ENCODE measurements at places on chromosomes 12 and 14.

- no peak overlapping the region for H3K27ac ChIP-seq
- no peaks in the 10 kb centered on the region for H3K27me3 ChIP-seq
- DNase-seq = no peak
- no peaks in the 10 kb centered on the region for H3K4me1 ChIP-seq
Observed at GRCh38 chr14:105844810-105845724, 318.7 kb downstream of the TMEM121 start.

DNA sequence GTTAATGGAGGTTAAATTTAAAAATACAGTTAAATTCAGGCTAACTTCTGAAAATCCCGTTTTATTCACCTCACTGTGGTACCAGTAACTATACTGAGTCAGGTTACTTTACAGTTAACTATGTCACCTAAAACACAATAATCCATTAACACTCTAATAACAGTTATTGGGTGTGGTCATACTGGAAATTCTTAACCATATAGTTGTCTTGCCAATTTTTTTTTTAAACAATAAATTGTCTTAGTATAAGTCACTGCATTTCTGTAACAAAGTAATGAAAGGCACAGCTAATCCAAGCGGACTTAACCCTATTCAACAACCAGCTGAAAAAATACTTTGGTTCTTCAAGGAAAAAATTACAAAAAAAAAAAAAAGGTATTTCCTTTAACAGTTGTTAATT, 16.2 kb upstream of the PHLDA1 start:
- no peak for DNase-seq
- peaks cover 3% of the 10 kb centered on the region for H3K36me3 ChIP-seq
- H3K4me3 ChIP-seq = no peak overlapping the region
- H3K4me1 ChIP-seq = peaks cover 3% of the 10 kb centered on the region
- no peaks in the 10 kb centered on the region for H3K27me3 ChIP-seq

GRCh38 chr14:88975043-88975830, 150.8 kb downstream of the TTC8 start:
- no peak for DNase-seq
- no peaks in the 10 kb centered on the region for H3K4me1 ChIP-seq
- no peaks in the 10 kb centered on the region for H3K36me3 ChIP-seq
- H3K27ac ChIP-seq = no peak overlapping the region
- no peak overlapping the region for H3K4me3 ChIP-seq
- H3K27me3 ChIP-seq = peaks cover 33% of the 10 kb centered on the region

GRCh38 chr12:52336641-52337040, 15.4 kb upstream of the KRT83 start:
- H3K27me3 ChIP-seq = no peaks in the 10 kb centered on the region
- no peak overlapping the region for H3K27ac ChIP-seq
- peaks cover 8% of the 10 kb centered on the region for H3K4me1 ChIP-seq
- DNase-seq = no peak
- H3K4me3 ChIP-seq = no peak overlapping the region
- H3K36me3 ChIP-seq = no peaks in the 10 kb centered on the region

DNA sequence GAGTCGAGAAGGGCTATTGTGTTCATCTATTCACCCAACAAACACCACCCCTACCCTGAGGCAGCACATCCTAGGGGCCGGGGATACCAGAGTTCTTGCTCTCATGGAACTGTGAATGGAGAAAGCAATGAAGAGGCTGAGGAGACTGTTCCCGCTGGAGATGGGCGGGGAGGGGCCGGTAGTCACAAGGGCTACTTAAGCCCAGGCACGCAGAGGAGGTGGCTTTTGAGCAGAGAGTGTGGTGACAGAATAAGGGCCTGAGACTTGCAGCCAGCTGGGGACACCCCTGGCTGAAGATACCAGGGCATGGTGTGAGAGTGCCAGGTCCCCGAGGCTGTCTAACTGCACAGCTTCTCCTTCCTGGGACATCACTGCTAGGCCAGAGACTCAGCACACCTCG, 114.1 kb upstream of the EVL start:
- H3K27me3 ChIP-seq = no peaks in the 10 kb centered on the region
- peaks cover 20% of the 10 kb centered on the region for H3K4me1 ChIP-seq
- H3K27ac ChIP-seq = no peak overlapping the region
- H3K4me3 ChIP-seq = no peak overlapping the region
- no peak for DNase-seq

- DNase-seq = no peak
- H3K36me3 ChIP-seq = no peaks in the 10 kb centered on the region
Observed at GRCh38 chr14:51368721-51369163, 128.7 kb downstream of the TMX1 start.

DNA sequence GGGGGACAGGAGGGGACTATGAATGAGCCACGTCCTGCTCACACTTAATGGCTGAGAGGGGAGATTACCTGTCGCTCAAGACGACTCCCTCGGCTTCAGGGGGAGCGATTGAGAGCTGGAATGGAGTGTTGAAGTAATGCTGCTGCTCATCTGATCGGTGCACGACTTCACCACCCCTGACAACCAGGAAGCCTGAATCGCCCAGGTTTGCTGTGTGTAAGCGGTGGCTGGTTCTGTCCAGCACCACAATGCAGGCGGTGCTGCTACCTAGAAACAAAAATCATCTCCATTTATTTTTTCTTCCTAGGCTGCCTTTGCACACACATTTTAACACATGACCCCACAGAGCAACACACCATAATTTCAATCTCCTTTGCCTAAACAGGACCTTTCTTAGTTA, 37.3 kb downstream of the PPTC7 start:
- peak overlapping the region; percentile 76 for H3K27ac ChIP-seq
- no peak for DNase-seq
- peaks cover 36% of the 10 kb centered on the region for H3K36me3 ChIP-seq
- peaks cover 44% of the 10 kb centered on the region for H3K4me1 ChIP-seq

GRCh38 chr12:9925705-9926393, 6.3 kb downstream of the CLEC2A start:
- H3K36me3 ChIP-seq = no peaks in the 10 kb centered on the region
- no peak overlapping the region for H3K27ac ChIP-seq
- DNase-seq = no peak
- peak overlapping the region; percentile 54 for H3K4me3 ChIP-seq
- H3K27me3 ChIP-seq = no peaks in the 10 kb centered on the region
- no peaks in the 10 kb centered on the region for H3K4me1 ChIP-seq

DNA sequence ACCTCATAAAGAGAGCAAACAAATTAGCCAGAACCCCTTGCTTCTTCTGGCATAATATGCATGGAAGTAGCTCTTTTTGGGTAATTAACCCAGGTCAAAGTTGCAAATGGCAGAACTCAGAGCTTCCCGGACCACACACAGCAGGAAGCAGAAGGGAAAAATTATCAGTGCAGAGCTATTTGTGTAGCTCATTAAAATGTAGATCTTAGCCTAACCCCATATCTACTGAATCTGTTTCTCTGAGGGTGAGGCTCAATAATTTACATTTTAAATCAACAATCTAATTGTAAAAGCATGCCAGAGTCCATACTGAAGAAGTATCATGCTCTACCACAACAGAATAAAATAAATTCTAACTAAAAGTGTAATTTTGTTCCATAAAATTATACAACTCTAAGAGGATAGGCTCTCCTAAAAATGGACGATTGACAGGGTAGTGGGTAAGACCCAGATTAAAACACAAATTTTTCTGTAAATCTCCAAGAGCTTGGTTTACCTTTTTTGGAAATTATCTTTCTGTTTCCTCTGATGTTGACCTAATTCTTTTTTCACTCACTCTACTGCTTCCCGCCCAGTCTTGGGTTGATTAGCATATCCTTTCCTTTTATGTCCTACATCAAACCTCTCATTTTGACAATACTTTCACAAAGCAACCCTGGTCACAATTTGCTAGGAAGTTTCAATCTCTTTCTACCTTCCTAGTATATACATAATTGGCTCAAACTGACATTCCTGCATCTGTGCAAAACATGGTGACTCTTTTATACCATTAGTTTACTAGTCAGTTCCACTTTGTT, 213.3 kb upstream of the SLC16A7 start:
- no peak for DNase-seq
- no peak overlapping the region for H3K27ac ChIP-seq
- H3K27me3 ChIP-seq = no peaks in the 10 kb centered on the region

GRCh38 chr14:68807148-68807600, 14.3 kb upstream of the ZFP36L1 start:
- H3K4me3 ChIP-seq = no peak overlapping the region
- no peaks in the 10 kb centered on the region for H3K27me3 ChIP-seq
- DNase-seq = no peak
- H3K4me1 ChIP-seq = peaks cover 24% of the 10 kb centered on the region

GRCh38 chr12:92928421-92928961, 604 bp downstream of the EEA1 start:
- peak overlapping the region; percentile 84 for H3K4me3 ChIP-seq
- no peaks in the 10 kb centered on the region for H3K27me3 ChIP-seq
- no peaks in the 10 kb centered on the region for H3K36me3 ChIP-seq
- no peak for DNase-seq
- H3K27ac ChIP-seq = peak overlapping the region; percentile 100
- H3K4me1 ChIP-seq = peaks cover 56% of the 10 kb centered on the region

GRCh38 chr12:48307269-48307668, 43.5 kb downstream of the ZNF641 start:
- no peak overlapping the region for H3K4me3 ChIP-seq
- no peaks in the 10 kb centered on the region for H3K36me3 ChIP-seq
- no peaks in the 10 kb centered on the region for H3K27me3 ChIP-seq
- no peak for DNase-seq

- H3K27ac ChIP-seq = no peak overlapping the region
- DNase-seq = no peak
- no peaks in the 10 kb centered on the region for H3K27me3 ChIP-seq
- no peaks in the 10 kb centered on the region for H3K36me3 ChIP-seq
Observed at GRCh38 chr12:90683871-90684270, 271.1 kb downstream of the CCER1 start.

- no peaks in the 10 kb centered on the region for H3K4me1 ChIP-seq
- no peaks in the 10 kb centered on the region for H3K36me3 ChIP-seq
- no peak overlapping the region for H3K27ac ChIP-seq
- H3K4me3 ChIP-seq = no peak overlapping the region
Observed at GRCh38 chr12:98852181-98852580, 207.1 kb downstream of the APAF1 start.

DNA sequence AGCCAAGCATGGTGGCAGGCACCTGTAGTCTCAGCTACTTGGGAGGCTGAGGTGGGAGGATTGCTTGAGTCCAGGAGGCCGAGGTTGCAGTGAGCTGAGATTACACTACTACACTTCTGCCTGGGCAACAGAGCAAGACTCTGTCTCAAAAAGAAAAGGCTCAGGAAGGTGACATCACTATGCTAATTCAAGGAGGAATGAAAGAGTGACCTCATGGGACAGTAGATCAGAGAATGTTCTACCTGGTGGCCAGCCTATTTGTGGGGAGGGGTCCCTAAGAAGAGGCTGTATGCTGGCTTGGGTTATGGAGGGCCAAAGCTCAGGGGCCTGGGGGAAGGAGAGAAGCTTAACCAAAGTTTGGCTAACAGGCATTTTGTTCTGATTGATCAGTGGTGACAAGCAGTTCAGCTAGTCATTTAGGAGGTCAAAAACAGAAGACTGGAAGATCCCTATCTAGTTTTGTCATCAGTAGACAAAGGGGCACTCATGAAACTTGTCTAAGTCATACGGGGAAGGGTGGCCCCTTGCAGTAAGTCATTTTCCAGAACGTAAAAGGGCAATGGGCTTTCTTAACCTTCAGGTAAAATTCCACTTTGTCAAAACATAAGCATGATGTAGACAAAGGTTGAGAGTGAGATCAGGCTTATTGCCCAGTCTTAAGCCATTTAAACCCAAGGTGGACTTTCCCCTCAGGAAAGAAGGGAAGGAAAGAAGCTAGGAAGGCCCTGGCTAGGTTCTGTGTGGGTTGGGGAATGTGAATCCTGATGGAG, 60.8 kb upstream of the EEA1 start:
- H3K36me3 ChIP-seq = no peaks in the 10 kb centered on the region
- no peaks in the 10 kb centered on the region for H3K27me3 ChIP-seq
- H3K4me3 ChIP-seq = no peak overlapping the region
- peaks cover 26% of the 10 kb centered on the region for H3K4me1 ChIP-seq
- no peak overlapping the region for H3K27ac ChIP-seq
- DNase-seq = no peak

GRCh38 chr14:41482861-41483260, 123.8 kb upstream of the LRFN5 start:
- no peaks in the 10 kb centered on the region for H3K4me1 ChIP-seq
- no peak overlapping the region for H3K4me3 ChIP-seq
- no peaks in the 10 kb centered on the region for H3K27me3 ChIP-seq
- H3K27ac ChIP-seq = no peak overlapping the region
- no peak for DNase-seq
- no peaks in the 10 kb centered on the region for H3K36me3 ChIP-seq

DNA sequence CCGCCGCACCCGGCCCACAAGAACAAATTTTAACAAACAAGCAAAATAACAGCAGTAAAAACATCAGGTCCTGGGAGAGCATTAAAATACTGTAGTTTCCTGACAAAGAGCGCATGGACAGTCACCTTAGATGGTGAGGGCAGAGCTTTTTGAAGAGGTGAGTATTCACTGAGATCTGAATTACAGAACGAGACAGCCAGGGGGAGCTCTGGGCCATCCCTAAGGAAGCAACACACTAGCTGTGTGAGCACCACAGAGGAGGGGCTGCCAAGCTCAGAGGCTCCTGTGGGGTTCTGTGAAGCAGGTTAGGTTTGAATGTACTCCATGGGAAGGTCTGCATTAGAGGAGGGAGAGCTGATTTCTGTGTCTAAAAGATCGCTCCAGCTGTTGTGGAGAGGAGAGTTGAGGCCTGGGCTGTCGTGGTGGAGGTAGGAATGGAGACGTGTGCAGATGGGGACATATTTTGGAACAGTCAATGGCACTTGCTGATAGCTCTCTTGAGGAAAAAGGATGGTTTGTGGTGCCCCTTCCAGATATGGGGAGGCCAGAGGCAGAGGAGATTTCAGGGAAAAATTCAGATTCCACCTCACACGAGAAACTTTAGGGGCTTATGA, 72.9 kb downstream of the TRAFD1 start:
- DNase-seq = no peak
- no peak overlapping the region for H3K4me3 ChIP-seq
- H3K27me3 ChIP-seq = no peaks in the 10 kb centered on the region

- no peaks in the 10 kb centered on the region for H3K27me3 ChIP-seq
- H3K36me3 ChIP-seq = no peaks in the 10 kb centered on the region
- H3K27ac ChIP-seq = no peak overlapping the region
- DNase-seq = no peak
- H3K4me3 ChIP-seq = no peak overlapping the region
Observed at GRCh38 chr14:74211945-74212580, 27.2 kb upstream of the VSX2 start.

DNA sequence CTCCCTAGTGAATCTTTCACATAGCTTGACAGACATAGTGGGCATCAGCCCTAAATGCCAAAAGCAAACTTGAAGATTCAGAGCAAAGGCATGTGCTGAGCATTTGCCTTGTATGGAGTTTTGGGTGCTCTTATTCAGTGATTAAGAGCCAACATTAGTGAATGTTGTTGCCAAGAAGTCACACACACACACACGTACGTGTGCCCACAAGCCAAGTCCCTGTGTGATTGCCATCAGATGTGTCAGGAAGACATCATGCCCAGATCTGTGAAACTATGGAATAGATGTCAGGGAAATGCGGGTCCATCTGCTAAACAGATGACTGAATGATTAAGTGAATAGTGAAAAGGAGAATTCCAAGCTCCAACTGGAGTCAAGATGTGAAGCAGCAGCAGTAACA, 149.0 kb downstream of the AKAP6 start:
- no peak overlapping the region for H3K27ac ChIP-seq
- H3K4me1 ChIP-seq = peaks cover 10% of the 10 kb centered on the region
- no peak for DNase-seq
- no peak overlapping the region for H3K4me3 ChIP-seq
- no peaks in the 10 kb centered on the region for H3K36me3 ChIP-seq
- no peaks in the 10 kb centered on the region for H3K27me3 ChIP-seq

Data from esophagus squamous epithelium (tissue), 5 donors.